CD4-positive, alpha-beta memory T cell (primary cell): ENCODE measurements at places on chromosomes 13 and 19. TPM values are rescaled to one million over a fixed set of nuclear protein-coding genes. Genes with fewer than 3 reads are reported as not detected.

Gene RPL21
- total RNA-seq: 2,177 TPM

Gene MBD3L2
- total RNA-seq: not detected

Gene KISS1R
- 0.79 TPM for total RNA-seq

Gene KANK3
- total RNA-seq: 6.3 TPM

Gene FUZ
- total RNA-seq: 24.1 TPM

Gene FGF21
- not detected for total RNA-seq

Gene CNFN
- total RNA-seq: not detected

Gene TEX26
- total RNA-seq: not detected

GRCh38 chr13:37446503-37446902 lies 152.1 kb downstream of the POSTN start:
- no peak for DNase-seq

DNA sequence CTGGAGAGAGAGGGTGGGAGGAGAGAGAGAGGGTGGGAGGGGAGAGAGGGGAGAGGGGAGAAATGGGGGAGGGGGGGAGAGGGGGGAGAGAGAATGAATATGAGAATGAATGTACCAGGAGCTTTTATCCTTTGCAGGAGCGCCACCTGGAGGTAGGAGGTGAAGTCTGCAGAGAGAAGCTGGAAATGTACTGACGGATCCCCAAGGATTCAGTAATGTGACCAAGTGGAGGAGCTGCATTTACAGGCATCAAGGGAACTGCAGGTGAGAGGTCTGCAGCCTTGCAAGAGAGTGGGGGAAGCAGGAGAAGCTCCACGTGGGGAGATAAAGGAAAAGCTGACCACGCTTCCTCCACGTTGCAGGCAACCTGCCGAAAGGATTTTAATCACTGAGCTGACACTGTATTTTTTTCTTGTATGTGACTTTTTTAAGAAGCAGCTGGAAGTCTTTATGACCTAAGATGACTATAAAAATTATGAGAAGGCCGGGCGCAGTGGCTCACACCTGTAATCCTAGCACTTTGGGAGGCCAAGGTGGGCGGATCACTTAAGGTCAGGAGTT lies 33.7 kb downstream of the VSTM1 start:
- peak; percentile 41 for DNase-seq

GRCh38 chr19:1629256-1629808 lies 23.1 kb downstream of the TCF3 start:
- no peak for DNase-seq

DNA sequence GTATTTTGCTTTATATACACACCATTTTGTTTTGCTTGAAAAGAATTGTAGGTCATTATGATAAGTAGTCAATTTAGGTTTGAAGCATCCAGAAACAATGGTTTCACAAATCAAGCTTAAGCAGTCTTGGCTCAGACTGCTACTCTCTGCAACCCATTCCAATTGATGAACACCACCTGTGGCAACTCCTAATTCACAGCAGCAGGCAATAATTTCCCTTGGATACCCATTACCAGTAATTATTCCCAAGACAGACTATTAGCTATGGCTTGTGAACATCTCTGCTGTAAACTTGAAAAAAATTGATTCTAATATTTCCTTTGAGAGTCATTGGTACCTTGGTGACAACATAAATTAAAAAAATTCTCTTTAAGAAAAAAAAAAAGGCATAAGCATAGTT lies 299.3 kb upstream of the SLITRK6 start:
- no peak for DNase-seq

DNA sequence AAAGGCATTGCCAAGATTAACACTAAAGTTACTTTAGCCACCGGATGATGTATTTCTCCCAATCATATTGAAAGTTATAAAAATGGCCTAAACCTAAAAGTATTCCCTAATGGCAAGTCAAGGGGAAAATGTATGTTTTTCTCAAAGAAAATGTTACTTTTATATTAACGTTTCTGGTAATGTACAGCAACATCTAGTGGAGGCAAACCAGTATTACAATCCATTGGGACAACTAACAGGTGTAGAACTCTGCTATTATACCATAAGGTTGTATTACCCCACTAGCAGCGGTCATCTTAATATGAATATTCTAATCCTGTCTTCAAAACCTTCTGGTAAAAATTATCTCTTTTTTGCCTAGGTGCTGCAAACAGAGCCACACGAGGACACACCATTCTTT lies 69.2 kb downstream of the ZNF100 start:
- DNase-seq: peak; percentile 29

DNA sequence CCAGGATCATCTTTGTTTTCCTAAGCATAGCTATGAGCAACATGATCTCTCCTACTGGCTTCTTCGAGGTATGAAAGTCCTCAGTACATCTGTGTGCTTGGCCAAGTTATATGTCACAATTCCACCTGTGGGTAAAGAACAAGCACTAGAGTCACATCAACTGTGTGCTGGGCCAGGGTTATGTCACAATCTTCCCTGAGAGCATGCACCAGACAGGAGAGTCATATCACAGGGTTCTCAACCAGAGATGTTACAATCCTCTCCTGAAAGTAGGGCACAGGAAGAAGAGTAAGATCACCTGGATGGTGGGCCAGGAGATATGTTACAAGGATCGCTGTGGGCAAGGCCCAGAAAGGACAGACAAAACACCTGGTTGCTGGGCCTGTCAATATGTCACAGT lies 143.7 kb downstream of the ZNF675 start:
- DNase-seq: no peak

GRCh38 chr13:76622315-76623040 lies 263.7 kb downstream of the KCTD12 start:
- DNase-seq: no peak

- DNase-seq: no peak
These were observed 27.9 kb upstream of the NDUFS7 start for GRCh38 chr19:1355568-1356507.

DNA sequence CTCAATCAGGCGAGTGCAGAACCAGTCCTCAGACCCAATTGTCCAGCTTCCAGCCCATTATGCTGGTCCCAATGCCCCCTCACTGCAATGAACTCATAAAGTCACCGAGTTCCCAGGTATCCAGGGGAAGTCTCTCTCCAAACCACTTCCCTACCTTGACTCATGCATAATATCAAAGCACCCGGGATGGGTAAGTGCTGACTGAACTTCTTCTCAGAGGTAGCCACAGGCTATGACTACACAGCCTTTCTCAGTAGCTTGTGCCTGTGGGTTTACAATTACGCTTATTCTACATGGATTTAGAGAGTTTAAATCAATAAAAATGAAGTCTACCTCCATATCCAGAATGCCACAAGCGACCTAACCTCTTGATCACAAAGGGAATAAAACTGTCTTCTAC lies 1.7 kb upstream of the C13orf42 start:
- no peak for DNase-seq

DNA sequence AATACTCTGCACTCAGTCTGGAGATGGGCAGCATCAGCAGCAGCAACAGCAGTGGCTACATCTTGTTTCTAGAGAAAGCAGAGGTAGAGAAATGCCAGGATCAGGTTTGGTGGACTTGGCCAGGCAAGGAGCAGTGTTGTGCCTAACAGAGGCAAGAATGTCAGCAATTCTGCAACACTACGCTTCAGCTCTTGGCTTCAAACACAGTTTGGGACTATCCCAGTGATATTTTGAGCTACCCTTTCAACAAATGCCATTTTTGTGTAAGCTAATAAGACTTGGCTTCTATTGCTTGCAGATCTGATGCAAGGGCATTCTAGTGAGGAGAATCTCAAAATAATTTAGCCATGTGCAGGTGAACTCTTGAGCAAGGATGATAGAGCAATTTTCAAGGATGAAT lies 271.3 kb downstream of the PCDH20 start:
- no peak for DNase-seq

DNA sequence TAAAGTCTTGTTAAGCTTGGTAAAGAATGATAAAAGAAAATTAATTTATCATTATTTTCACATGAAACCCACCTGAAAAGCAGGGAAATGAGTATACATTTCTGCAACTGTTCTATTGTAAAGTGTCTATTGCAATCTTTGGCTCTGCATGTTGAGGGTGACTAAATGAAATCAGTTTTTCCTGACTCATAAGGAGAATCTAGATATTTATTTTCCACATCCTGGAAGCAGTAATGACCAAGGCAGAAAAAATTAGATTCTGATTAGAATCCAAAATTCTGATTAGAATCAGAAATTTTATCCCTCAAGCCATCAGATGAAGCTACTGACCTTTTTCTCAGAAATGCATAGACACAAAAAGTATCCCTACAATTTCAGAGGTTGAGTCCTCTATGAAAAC lies 178.4 kb downstream of the MYO16 start:
- no peak for DNase-seq

- no peak for DNase-seq
These were observed 7.3 kb upstream of the C13orf46 start for GRCh38 chr13:113981194-113981605.

DNA sequence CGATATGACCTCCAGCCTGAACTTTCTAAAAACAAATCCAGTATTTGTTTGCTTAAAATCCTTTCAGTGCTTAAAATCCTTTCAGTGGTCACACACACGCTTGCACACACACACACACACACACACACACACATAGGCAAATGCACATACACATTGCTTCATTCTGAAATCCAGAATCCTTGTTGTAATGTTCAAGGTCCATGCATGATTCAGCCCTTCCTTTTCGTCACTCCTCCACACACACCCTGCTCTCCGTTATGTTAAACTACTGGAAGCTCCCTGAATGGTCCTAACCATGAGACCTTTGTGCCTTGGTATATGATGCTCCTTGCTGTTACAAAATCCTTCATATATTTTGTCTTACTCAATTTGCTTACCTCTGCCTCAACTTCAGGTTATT lies 44.9 kb downstream of the SERTM1 start:
- no peak for DNase-seq

- DNase-seq: no peak
These were observed 103.5 kb downstream of the POU4F1 start for GRCh38 chr13:78499802-78500201.

GRCh38 chr19:36449059-36449670 lies 30.7 kb upstream of the ZFP82 start:
- DNase-seq: no peak

- DNase-seq: no peak
These were observed 2118.0 kb downstream of the PCDH9 start for GRCh38 chr13:65112123-65112522.

DNA sequence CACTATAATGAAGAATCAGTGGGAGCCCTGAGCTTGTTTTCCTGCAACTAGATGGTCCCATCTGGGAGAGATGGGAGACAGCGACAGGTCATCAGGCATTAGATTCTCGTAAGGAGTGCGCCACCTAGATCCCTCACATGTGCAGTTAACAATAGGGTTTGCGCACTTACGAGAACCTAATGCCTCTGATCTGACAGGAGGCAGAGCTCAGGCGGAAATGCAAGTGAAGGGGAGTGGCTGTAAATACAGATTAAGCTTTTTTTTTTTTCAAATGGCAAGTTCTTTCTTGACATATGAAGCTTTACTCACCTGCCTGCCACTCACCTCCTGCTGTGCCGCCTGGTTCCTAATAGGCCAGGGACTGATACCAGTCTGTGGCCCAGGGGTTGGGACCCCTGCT lies 14.4 kb downstream of the CDC16 start:
- no peak for DNase-seq

DNA sequence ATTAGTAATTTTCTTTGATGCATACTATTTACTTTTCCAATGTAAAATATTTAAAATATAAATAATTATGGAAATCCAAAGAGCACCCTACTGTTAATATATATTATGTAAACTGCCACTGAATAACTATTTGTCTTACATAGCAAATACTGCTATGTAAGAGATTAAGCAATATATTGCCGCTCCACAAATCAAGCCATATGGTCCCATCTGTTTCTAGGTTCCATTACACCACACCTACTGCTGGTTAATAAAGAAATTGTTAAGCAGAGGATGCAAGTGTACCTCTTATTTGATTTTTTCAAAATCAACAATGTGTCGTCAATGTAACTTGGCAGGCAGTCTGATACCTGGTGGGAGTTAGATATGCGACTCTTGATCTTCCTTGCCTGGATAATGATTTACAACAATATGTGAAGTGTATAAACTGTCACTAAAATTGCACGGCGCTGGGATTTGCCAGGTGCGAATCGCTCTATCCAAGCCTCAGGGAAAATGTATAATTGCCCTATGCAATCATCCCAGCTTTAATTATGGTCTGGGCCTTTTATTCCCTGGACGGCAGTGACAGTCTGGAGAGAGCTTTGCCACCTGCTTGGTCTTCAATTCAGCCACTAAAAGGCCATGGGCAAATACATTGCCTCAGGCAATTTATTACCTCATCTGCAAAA lies 16.0 kb downstream of the SMAD9 start:
- no peak for DNase-seq

DNA sequence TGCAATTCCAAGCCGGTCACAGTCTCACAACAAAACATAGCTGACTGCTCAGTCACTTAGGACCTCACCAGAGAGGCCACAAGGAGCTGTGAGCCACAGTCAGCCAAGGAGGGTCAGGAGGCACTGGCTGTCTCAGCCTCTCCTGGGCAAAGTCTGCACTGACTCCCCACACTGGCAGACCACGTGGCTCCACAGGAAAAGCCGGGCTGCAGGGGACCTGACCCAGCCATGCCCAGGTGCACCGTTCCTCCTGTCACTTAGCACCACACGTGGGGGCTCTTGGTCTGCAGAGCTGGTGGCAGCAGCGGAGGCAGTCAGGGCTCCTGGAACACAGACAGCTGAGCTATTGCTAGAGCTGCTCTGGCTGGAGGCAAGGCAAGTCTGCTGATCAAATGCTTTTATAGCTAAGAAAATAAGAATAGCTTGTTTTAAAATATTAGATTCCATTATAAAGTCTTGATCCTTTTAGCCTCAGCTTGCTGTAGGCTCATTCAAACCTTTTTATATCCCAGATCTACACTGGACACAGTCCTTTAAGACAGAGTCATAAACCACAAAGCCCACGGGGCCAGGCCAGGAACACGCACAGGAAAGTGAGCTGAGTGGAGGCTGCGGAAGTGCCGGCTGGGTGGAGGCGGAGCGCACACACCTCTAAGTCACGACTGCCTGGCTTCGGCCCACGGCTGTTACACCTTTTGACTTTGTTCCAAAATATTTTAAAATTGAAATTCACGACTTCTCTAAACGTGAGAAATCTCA lies 744.1 kb downstream of the UQCRFS1 start:
- no peak for DNase-seq

DNA sequence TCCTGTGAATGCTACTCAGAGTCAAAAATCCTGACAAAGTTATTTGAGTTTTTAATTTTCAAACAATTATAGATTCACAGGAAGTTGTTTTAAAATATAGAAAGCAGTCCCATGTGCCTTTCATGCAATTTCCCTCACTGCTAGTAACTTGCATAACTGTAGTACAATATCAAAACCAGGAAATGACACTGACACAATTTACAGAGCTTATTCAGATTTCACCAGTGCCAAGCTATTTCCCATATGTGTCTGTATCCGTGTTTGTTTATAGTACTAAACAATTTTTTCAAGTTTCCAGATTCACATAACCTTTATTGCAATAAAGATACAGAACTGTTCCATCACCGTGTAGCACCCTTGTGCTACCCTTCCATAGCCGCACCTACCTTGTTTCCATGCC lies 934.6 kb downstream of the PCDH17 start:
- no peak for DNase-seq

- DNase-seq: no peak
These were observed 18.1 kb upstream of the SLC7A9 start for GRCh38 chr19:32887572-32888215.
